GOT3 (cell line): ENCODE measurements at places on chromosomes 11 and 22.

- DNase-seq = no peak
These were observed 2.3 kb downstream of the PRSS23 start for GRCh38 chr11:86802601-86803051.

DNA sequence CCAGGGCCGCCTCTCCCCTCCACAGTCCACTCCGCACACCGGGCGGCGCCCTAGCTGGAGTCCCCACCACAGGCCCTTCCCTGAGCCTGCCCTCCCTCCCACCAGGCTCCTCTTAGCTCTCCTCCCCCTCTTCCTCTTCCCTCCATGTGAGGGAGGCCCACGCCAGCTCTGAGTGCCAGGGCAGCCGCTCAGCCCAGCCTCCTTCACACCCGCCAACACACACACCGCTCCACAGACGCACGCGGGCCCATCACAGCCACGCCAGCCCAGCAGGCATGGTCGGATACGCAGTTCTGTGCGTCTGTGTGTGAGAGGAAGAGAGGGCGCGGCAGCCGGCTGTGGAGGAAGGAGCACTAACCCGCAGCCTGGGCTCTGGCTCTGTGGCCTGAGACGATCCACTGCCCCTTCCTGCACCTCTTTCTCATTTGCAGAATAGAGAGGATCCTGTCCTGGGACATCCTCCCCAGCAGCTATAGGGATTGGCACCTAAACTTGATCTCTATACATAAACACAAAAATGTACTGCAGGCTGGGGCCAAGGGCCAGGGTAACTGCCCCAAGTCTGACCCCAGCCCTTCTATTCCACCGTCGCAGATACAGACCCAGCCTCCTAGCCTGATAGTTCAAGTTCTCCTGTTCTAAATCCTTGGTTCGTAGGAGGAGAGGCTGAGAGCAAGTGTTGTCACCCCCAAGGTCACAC is 3.5 kb downstream of the CHRM4 start:
- no peak for DNase-seq

DNA sequence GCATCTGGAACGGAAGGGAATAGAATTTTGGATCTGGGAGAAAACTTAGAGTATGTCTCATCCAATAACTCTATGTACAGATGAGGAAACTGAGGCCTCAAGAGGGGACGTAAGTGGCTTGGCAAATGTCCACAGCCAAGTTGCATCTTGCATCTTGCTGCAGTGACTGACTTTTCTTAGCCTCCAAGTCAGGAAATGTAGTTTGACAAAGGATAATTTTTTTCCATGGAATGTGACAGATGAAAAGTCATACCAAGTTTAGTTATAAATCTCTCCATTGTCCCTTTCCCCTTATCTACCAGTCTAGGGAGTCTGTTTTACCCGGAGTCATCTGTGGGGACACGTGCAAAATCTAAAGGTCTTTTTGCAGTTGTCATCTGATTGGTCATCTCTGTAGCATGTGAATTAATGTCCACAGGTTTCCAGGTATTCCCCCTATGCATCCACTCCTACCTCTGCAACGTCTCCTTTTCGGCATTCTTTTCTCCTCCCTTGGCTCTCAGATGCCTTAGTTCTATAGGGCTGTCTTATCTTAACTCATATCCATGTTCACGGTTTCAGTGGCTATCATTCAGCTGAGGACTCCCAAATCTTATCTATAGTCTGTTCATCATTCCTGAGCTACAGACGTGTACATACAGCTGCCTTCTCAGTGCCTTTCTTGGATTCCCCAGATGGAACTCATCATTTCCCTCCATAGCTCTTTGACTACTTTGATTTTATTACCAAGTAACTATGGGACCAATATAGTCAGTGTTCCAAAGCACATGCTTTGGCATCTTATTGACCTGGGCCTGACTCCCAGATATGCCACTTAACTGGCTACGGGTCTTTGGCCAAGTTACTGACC is 139.5 kb upstream of the TIMP3 start:
- DNase-seq = no peak

GRCh38 chr11:34840736-34841386 is 75.3 kb downstream of the APIP start:
- DNase-seq = no peak

GRCh38 chr11:129625930-129626329 is 189.7 kb upstream of the TMEM45B start:
- DNase-seq = no peak

DNA sequence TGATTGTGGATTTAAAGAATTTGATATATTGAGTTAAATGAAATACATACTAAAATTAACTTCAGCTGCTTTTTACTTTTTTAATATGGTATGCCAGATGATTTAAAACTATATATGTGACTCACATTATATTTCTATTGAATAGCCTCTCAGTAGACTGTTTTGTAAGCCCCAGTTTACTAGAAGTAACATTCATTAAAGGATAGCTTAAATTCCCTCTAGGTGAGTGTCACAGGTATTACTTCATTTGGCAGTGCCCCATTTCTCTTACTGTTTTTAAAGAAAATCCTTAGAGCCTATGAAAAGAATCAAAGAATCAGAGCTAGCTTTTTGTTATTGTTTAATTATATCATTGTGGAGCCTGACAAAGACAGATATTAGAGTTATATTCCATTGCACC is 48.6 kb downstream of the ZC3H12C start:
- no peak for DNase-seq

- DNase-seq = no peak
These were observed 712.6 kb upstream of the ANO5 start for GRCh38 chr11:21480240-21480639.

GRCh38 chr22:44218071-44218470 is 37.3 kb downstream of the PARVG start:
- no peak for DNase-seq

GRCh38 chr11:66704659-66705360 is 24.2 kb downstream of the SPTBN2 start:
- no peak for DNase-seq

GRCh38 chr22:46033256-46034200 is 56.6 kb upstream of the WNT7B start:
- no peak for DNase-seq

DNA sequence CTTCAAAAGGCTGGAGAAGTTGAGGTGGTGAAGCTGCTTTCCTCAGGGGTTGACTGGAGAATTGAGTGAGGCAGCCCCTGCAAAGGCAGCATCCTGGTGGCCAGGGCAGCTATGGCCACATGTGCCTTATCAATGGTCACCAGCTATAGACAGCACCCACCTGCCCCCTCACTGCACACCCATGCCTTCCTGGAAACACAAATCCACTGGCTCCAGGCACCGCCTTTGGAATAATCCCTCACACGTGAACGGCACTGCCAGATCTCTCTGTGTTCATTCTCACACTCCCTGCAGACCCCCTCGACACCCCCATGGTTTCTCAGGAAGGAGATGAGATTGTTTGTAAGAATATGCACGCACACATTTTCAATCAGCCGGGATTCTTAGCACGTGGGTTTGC is 1297.8 kb downstream of the TBC1D22A start:
- no peak for DNase-seq

- no peak for DNase-seq
These were observed 72.8 kb upstream of the KCNQ1OT1 start for GRCh38 chr11:2772544-2773031.

DNA sequence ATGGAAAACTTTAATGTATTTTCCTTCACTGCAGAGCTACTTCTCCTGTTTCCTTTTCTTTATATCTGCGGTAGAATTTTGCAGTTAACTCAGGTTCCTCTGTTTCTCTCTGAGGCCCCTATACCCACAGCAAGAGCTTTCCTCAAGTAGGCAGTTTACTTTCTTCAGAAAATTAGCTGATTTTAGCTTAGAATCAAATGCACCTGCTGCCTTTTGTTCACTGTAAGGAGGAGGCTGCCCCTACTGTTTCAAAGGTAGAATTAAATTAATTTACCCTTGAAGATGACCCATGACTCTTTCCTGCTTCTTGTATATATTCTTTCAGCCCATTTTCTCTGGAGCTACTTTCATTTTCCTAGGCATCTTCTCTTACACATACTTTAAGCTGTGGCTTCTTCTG is 68.7 kb upstream of the GDPD4 start:
- no peak for DNase-seq

GRCh38 chr11:4547416-4547815 is 2.4 kb downstream of the OR52M1 start:
- DNase-seq = no peak

DNA sequence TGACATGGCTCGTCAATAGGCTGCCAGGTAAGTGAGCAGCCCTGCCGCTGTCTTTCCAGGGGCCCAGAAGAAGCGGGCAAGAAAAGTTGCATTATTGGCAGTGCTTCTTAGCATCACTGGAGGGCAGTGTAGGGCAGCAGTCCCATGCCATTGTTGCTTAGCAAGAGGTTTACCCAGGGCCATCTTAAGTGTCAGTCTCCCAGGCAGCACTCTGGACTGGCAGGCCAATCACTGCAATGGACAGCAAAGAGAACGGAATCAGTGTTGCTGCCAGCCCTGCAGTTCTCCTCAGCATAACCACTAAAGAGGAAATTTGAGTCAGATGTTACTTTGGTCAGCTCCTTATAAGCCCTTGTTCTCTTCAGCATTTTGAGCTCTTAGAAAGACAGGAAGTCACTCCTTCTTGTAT is 13.4 kb upstream of the GRK2 start:
- no peak for DNase-seq

- no peak for DNase-seq
These were observed 351.8 kb downstream of the SHANK2 start for GRCh38 chr11:70900540-70900939.
